ENCODE measurements at places on chromosomes 6 and 20.

DNA sequence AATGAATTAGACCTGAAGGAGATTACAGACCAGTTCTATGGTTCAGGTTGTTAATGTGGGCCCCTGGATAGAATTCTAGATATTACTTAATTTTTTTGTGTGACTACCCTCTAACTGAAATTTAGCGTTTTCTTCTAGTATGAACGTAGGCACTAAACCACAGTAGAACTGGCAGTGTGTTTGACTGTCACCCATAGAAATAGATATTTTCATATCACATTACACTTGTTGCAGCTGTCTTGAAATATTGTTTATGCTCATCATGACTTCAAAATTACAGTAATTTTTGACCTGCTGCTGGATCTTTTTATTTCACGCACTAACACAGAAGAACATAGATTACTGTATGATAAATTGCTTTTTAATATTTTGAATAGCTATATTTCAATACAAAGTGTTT lies 31.6 kb downstream of the E2F3 start:
- H3K36me3 ChIP-seq, result peaks cover 3% of the 10 kb centered on the region
- no peaks in the 10 kb centered on the region for H3K4me1 ChIP-seq
- H3K4me3 ChIP-seq, result no peak overlapping the region

DNA sequence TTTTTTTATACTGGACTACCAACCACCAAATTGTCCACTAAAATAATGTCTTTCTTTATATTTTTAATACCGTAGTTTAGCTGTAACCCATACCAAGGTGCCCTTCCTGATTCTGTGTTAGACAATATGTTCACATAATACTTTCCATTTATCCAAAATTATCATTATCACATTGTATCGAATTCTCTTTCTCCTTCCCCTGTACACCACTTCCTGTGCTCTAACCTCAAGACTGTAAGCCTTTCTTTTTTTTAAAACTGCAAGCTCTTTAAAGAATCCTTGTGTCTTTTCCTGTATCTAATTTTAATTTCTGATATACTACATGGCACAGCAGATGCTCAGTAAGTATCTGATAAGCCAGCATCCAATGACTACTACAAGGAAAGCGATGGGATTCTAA lies 917.5 kb downstream of the EYS start:
- no peak overlapping the region for H3K27ac ChIP-seq
- DNase-seq, result no peak
- no peaks in the 10 kb centered on the region for H3K27me3 ChIP-seq

GRCh38 chr20:23277316-23277715 lies 73.3 kb upstream of the NXT1 start:
- no peak overlapping the region for H3K4me3 ChIP-seq
- no peak overlapping the region for H3K27ac ChIP-seq
- H3K36me3 ChIP-seq, result no peaks in the 10 kb centered on the region
- no peaks in the 10 kb centered on the region for H3K4me1 ChIP-seq

- DNase-seq, result no peak
- no peak overlapping the region for H3K27ac ChIP-seq
- H3K27me3 ChIP-seq, result peaks cover 23% of the 10 kb centered on the region
- H3K4me3 ChIP-seq, result no peak overlapping the region
Measured at GRCh38 chr6:3748208-3749066, 3.1 kb downstream of the PXDC1 start.

DNA sequence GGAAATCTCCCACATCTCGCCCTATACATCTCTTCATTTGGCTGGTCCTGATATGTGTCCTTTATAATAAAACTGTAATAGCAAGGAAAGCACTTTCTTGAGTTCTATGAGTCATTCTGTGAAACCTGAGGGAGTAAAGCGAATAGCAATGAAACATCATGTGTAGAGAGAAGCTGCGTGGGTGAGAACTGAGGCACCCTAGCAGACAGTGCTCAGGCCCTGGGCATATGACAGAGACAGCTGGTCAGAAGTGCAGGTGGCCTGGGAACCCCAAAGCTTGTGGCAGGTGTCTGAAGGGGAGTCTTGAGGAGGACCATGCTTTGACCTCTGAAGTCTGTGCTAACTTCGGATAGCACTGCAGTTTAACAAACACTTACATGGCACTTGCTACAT lies 1.3 kb upstream of the BLOC1S5 start:
- H3K4me1 ChIP-seq, result peaks cover 19% of the 10 kb centered on the region
- no peak overlapping the region for H3K27ac ChIP-seq
- no peaks in the 10 kb centered on the region for H3K36me3 ChIP-seq
- no peaks in the 10 kb centered on the region for H3K27me3 ChIP-seq
